CD4-positive, alpha-beta T cell treated with Interleukin-17A for 4 hours (primary cell): ENCODE measurements at places on chromosomes 16 and 17.

DNA sequence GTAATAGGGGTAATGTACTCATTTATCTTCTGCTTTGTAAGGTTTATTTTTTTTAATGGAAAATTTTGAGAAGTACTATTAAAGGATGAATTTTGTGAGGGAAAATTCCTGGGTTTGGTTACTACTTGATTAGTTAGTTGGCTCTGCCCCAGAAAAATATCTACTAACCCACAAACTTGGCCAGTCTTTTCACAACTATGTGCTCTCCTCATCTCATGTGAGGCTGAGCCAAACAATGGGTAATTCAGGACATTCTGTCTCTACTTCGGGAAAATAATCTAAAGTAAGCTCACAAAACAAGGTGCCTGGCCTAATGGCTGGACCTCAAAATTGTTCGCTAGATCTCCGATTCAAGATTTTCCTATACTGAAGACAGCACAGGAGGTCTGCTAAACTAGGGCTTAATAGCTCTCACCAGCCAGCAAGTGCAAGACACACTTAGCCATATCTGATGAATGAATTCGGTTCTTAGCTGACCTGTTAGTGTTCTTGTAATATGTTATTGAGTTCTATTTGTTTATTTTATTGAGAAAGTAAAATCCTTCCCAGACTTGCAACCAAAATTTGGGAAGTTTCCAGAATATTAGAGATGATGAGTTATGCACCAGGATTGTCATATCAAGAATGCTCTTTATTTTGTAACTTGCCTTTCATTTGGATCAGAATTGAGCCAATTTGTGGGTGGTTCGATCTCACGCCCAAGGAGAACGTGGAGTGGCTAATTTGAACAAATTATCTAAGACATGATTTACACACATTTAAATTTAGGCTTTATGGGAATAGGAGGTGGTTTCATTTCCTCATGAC, 5.7 kb downstream of the KCNJ16 start:
- no peak for DNase-seq

DNA sequence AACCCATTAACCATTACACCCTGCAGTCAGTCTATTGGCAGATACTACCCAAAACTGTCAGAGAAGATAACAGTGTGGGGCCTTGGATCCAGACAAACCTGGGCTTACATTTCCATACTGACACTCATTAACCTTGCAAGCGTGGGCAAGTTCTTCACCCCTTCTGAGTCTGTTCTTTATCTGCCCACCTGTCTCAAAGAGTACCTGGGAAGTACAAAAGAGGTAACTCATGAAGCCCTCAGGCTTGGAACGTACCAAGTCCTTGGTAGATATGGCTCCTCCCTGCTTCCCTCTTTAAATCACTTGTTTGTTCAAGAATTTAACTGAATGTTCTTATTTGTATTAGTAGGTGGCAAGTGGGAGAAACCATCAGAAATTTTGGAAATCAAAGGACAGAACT, 2.5 kb upstream of the IGSF6 start:
- DNase-seq, result no peak

- no peak for DNase-seq
Measured at GRCh38 chr16:53183442-53183841, 128.7 kb downstream of the CHD9 start.

DNA sequence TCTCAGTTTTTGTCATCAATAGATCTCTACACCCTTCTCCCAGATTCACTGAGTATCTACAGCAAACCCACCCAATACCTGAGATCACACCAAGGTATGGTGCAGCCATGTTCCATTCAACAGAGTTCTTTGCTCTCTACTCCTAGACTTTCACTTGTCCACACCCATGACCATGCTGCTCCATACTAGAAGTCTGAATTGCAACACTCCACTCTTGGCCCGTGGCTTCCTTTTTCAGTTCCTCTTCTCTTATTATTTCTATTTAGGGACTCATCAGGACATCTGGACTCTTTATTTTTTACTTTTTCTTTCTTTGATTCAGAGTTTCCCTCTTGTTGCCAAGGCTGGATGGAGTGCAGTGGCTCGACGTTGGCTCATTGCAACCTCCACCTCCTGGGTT, 37.1 kb downstream of the YWHAE start:
- no peak for DNase-seq

DNA sequence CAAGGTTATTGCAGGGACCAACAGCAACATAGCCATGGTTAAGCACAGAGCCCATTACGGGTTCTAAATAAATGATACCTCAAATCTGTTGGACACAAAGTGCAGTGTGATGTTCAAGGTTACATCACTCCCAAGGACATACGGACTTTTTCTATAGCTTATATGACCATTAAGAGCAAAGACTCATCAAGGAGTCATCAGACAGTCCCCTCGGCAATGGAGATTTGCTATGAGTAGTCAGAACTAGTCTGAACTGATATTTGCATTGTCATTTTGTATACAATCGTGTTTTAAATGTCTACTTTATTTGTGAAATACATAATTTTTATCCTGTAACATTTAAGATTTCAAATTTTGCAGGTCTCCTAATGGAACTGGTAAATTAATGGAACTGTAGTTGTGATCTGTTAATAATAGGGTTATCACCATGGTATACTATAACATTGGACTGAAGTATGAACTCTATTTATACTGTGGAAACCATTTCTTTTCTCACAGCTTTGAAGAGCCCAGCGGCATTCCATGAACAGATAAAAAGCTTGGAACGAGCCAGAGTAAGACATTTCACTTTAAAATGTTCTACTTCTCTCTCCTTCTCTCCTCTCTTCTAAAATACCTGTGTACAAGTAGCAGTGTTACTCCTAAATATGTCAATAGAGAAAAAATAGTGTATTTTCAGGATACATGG, 140.9 kb downstream of the MRTFB start:
- DNase-seq, result no peak

- peak; percentile 30 for DNase-seq
Measured at GRCh38 chr16:22372882-22373661, 1.3 kb downstream of the CDR2 start.

- no peak for DNase-seq
Measured at GRCh38 chr17:42363767-42364585, 24.3 kb downstream of the STAT3 start.

DNA sequence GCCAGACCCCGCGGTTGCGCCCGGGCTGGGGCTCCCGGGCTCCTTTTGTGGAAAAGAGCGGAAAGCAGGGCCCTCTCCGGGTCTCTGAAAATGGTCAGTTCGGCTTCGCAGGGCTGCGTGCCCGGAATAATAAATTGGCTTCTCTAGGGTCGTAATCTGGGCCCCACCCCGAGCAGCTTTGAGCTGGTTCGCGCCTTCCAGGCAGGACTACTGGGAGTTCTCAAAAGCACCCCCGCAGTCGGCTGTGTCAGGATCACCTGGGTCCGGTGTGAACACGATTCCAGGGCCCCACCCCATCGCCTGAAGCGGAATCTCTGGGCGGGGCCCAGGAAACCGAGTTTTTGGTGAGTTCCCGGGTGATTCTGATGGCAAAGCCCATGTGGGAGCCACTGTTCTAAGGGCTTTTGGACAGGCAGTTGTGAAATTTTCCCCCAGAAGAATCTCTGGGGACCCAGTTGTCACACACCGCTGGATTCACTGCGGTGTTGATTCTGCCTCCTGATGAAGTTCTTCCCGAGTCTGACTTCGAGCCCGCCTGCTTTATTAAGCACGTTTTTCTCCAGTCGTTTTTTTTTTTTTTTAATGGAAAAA, 77.0 kb downstream of the MRC2 start:
- peak; percentile 7 for DNase-seq

- DNase-seq, result no peak
Measured at GRCh38 chr16:12289175-12290063, 312.9 kb downstream of the SNX29 start.

DNA sequence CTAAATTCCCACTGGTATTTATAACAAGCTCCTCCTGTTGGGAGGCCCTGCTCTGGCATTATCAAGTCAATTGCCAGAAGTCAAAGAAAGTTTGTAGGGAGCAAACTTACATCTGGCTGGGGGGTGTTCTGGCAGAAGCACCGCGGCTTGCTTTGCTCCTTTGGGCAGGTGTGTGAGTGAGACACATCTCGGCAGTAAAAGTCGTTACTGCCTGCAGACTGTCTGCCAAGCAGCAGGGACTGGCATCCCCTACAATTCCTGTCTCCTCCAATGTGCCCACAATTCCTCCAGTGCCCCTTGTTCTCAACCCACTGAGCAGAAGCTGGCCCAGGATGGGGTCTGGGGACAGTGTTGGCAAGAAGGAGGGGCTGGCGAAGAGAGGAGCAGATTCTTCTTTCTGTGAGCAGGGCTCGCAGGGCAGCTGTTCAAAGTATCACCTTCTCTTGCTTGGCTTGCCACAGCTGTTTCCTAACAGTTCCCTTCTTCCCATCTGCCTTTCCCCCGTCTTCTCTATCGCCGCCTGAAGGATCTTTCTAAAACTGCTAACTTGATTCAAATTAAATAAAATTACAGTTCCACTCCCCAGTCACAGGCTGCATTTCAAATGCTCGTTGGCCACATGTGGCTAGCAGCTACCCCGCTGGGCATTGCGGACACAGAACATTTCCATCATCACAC, 30.2 kb downstream of the SPACA3 start:
- no peak for DNase-seq

DNA sequence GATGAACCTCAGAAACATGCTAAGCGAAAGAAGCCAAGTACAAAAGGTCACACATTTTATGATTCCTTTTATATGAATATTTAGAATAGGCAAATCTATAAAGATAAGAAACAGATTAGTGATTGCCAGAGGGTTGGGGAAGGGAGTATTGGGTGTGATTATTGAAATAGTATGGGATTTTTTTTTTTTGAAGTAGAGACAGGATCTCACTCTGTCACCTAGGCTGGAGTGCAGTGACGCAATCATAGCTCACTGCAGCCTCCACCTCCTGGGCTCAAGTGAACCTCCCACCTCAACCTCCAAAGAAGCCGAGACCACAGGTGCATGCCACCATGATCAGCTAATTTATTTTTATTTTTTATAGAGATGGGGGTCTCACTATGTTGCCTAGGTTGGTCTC, 35.7 kb downstream of the MEOX1 start:
- no peak for DNase-seq

DNA sequence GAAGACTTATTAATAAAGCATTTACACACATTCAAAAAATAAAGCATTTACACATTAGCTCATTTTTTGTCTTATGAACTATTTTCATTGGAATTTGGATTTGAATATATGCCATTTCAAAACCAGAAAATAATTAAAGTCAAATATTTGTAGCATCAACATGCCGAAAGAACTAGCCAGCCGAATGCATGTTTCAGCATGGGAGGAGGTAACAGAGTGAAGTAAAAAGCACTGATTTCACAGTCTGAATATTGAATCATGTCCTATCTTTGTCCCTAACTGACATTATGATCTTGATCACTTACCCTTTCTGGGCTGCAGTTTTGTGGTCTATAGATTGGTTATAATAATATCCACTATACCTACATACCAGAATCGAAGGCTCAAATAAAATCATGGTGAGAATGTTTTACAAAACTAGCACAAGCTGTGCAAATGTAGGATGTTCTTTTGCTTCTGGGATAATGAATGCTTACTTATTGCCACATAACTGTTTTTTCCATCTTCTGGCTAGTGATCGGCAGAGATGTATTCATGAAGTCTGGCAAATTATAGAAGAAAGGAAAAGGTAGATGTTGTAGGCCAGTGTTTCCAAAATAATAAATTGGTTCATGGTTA, 84.7 kb downstream of the TUBD1 start:
- no peak for DNase-seq

- no peak for DNase-seq
Measured at GRCh38 chr17:5892921-5893675, 177.1 kb upstream of the WSCD1 start.

GRCh38 chr16:13453325-13453724, 466.6 kb upstream of the ERCC4 start:
- DNase-seq, result no peak

- DNase-seq, result peak; percentile 54
Measured at GRCh38 chr16:57628008-57628781, at the start of gene ADGRG1. TSS of gene ADGRG1 (plus strand) at chr16:57628630. CDS start at chr16:57650288, 21,658 bp downstream.

DNA sequence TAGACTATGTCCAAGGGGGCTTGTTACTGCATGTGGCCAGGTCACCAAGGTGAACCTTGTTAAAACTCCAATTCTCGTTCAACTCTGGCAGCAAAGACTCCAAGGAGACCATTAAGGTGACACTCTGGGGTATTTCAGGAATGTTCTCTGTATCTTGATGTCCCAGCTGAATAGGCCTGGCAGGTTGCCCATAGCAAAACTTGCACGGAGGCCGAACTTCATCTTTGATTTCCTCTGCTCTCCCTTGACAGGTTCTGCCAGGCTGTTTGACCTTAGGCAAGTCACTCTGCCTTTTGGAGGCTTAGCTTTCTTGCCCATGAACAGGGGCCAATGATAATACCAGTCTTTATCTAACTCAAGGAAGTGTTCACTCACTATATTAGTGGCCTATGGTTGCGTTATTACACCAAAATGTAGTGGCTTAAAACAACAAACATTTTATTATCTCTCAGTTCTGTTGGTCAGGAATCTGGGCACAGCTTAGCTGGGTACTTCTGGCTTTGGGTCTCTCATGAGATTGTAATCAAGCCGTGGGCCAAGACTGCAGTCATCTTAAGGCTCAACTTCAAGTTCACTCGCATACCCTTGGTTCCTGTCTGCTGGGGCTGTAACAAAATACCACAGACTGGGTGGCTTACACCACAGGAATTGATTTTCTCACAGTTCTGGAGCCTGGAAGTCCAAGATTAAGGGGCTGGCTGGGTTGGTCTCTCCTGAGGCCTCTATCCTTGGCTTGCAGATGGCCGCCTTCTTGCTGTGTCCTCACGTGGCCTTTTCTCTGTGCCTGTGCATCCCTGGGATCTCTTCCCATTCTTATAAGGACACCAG, 168.5 kb downstream of the UTP18 start:
- peak; percentile 34 for DNase-seq

DNA sequence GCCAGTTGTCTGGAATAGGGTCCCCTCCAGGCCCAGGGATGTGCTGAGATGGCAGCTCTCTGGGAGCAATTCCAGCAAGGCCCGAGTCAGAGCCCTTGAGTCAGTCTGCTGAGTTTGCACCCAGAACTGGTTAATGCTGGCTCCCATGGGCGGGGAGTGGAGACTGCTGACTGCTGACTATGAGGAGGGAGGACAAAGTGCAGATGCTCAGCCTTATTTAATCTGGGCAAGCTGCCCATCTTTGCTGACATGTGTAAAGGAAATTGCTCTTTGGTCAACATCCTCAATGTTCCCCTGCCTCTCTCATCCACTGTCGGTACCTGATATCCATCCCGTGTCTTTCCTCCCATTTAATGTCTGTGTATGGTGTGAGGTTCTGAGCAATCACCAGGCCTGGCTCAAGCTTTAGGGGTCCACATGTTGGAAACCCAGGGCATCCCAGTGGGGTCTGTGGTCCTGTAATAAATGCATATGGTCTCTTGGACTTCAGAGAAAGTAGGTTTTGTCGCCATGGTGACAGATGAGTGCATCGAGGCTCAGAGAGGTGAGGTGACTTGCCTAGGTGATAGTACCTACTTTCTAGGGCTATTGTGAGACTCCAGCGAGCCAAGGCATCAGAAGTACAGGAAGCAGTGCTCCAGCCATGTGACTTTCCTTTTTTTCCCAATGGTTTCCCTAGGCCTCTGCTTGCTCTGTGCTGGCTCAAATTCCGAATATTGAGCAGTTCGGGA, 20.0 kb upstream of the RNF135 start:
- DNase-seq, result no peak

GRCh38 chr17:47704736-47705135, 10.8 kb downstream of the TBKBP1 start:
- no peak for DNase-seq

- no peak for DNase-seq
Measured at GRCh38 chr17:54967621-54968261, 713 bp downstream of the COX11 start.

GRCh38 chr16:1757714-1758461, 13.5 kb downstream of the NME3 start:
- no peak for DNase-seq
